ENCODE measurements at places on chromosomes 3 and 15. TPM values are rescaled to one million over a fixed set of nuclear protein-coding genes. Genes with fewer than 3 reads are reported as not detected.

MEIS2 gene
- 50.1 TPM for total RNA-seq

USP13 gene
- total RNA-seq: 2.6 TPM

DNA sequence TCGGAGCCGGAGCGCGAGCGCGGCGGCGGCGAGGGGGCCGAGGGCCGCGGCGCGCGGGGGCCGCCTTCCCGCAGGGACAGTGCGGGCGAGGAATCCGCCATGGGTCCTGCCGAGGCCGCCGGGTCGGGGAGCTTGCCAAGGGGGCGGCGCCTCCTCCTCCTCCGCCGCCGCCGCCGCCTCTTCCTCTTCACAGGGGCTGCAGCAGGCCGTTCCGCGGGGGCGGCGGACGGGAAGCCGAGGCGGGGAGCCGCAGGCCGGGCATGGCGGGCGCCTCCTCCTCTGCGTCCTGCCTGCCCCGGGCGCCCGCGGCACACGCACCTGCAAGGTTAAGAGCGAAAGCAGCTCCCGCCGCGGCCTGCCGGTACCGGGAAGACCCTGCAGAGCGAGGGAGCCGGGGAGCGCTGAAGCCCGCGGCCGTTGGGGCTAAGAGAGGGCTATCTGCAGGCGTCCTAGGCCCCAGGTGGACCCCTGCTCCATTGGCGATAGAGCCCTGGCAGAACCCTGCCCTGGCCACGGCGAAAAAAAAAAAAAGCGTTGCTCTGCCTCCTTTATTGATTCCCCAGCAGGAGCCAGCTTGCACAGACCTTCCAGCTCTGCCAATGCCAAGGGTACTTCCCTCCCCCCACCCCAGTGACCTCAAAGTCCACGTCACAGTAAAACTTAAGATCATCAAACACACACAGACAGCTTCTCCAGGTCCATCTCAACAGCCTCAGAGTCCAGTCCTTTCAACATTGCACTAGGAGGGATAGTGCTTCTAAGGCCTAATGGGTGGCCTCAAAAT lies at the start of gene LYSMD2:
LYSMD2 (minus strand) TSS at position 134 of the 784 bp plus-strand sequence; CDS start at position 101, 33 bp downstream.
- peak; percentile 42 for DNase-seq

DNA sequence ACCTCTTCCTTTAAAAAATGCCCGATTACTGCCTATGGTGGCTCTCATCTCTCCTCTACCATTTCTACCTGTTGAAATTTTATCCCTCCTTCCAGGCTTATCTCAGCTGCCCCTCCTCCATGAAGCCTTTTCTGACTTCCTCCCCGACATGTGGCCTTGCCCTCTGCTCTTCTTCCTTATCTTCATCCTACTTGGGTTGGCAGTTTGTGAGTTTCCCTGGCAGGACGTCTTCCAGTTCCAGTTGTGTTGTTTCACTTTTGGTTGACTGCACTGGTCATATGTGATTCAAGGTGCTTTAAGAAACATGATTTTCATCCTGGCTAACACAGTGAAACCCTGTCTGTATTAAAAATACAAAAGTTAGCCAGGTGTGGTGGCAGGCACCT lies 4.4 kb downstream of the DLL4 start:
- peak; percentile 33 for DNase-seq

- no peak for DNase-seq
Observed at GRCh38 chr3:193943200-193943599, 192.7 kb upstream of the HES1 start.

SUSD5 gene
- not detected for total RNA-seq

DNA sequence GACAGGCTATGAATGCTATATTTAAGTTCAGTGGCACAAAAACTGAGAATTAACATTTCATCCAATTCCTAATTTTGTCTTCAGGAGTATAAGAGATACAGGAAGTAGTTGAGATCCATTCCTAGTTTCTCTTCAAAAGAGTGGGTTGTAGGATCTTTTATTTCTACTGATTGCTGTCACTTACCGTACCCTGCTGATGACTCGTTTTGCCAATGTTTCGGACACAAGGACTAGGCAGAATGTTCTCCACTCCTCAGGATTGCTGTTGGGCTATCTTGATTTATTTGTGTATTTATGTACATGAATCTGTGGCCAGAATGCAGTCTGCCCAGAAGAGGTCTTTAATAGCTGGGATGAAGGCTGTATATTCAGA lies 11.9 kb downstream of the ARL8B start:
- DNase-seq: no peak

GRCh38 chr3:2686816-2687502 lies 423.2 kb downstream of the IL5RA start:
- DNase-seq: no peak

ATP13A5 gene
- total RNA-seq: not detected

GRCh38 chr3:102512734-102513504 lies 78.1 kb downstream of the ZPLD1 start:
- peak; percentile 16 for DNase-seq

SMAD6 gene
- 101 TPM for total RNA-seq

P2RY14 gene
- total RNA-seq: not detected

DNA sequence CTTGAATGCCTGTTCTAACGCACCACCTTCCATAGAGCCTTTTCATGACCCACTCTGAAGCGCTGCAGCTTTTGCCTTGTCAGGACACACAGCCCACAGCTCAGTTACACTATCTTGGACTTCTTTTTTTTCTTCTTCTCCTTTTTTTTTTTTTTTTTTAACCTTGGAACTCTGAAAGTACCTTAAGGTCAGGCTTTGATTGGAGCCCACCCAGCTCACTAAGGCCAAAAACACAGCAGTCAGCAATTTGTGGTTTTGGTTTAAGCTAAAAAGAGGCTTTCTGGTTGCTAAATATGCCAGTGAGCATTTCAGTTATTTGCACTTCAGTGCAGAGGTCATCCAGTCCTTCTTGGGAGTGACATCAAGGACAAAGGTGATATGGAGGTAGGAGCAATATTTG lies 1.7 kb downstream of the SLC25A20 start:
- no peak for DNase-seq

SH2D7 gene
- not detected for total RNA-seq

Measured in HT-29 (cell line).